ENCODE measurements at places on chromosomes 11 and 22.

DNA sequence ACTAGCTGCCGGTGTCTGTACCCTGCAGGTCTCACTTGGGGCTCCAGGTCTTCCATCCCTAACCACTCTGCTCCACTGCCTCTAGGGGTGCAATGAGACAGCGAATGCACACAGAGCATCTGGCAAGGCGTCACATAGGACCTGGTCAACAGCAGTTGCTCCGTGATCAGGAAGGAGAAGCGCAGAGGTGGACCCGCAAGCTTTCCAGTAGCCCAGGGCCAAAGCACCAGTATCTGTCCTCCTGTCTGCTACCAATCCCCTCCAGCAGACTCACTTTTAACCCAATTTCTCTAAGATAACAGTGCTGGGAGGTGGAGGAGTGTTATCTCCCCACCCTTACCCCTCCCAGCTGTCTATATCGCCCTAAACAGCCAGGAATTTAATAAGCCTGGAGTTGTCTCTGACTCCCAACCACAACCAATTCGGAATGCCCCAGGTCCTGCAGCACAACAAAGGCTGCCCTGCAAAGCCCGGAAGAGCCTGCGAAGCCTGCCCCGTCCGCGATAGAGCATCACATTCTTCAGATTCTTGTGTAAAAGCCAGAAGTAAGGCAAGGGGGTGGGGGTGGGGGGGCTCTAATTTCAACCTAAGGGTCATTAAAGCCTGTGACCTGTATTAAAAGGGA lies 19.3 kb downstream of the MYH9 start:
- no peak for DNase-seq

DNA sequence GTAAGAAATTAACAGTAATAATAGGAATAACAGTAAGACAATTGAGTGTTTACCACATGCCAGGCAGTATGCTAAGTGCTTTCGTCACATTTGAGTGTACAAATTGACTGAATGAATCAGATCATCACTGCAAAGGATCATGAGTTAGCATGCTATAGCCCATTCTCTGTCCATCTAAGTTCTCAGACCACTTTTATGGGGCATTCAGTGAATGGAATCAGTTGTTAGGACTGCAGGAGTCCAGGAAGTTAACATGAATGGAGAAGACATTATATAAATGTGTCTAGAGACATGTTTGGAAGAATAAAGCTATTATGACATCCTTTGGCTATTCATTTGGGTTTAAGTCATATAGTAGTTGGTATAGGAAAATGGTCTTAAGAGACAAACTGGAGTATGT lies 59.9 kb downstream of the NCAM1 start:
- no peak for DNase-seq

- DNase-seq, result no peak
These were observed 1150.6 kb downstream of the DLG2 start for GRCh38 chr11:84476581-84476980.

- no peak for DNase-seq
These were observed 30.0 kb upstream of the FAR1 start for GRCh38 chr11:13638422-13638821.

GRCh38 chr22:45997077-45997776 lies 20.3 kb upstream of the WNT7B start:
- peak; percentile 51 for DNase-seq

DNA sequence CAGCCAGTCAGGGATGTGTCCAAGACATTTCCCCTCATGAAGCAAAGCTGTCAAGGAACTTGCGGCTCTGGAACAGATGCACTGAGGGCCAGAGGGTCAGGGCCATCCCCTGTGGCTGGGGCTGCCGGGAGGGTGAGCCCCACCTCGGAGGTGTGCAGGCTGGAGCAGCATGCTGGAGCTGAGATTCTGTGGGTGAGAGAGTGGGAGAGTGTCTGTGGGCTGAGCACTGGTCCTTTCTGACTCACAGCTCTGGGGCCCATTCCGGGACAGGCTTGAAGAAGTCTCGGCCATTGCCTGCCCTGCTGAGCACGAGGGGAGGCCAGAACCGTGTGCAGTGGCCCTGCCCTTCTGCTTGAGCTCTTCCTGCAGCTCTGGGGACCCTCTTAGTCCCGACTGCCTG lies 2.1 kb downstream of the OMP start:
- no peak for DNase-seq

GRCh38 chr11:19743622-19744021 lies 31.0 kb downstream of the NAV2 start:
- DNase-seq, result no peak

DNA sequence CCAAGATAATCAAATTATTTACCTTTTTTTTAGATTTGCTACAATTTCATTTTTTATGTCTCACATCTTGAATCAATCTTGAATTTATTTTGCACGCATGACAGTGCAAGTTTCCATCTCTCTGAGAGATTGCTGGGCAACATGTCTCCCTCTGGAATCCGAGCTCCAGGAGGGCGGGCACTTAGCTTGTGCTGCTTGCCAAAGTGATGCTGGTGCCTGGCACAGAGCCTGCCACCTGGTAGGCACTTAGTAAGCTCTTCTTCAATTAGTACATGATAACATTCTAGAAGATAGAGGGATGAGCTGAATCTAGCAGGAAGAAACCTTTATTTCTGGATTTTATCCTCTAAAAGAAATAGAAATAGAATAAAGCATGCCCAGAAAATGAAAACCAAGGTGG lies 27.5 kb upstream of the OR9I1 start:
- DNase-seq, result peak; percentile 22

GRCh38 chr11:116124922-116125714 lies 620.9 kb upstream of the CADM1 start:
- DNase-seq, result no peak

GRCh38 chr11:82046778-82047177 lies 686.9 kb downstream of the FAM181B start:
- peak; percentile 1 for DNase-seq

GRCh38 chr11:6472934-6473333 lies 807 bp downstream of the TRIM3 start:
- no peak for DNase-seq

DNA sequence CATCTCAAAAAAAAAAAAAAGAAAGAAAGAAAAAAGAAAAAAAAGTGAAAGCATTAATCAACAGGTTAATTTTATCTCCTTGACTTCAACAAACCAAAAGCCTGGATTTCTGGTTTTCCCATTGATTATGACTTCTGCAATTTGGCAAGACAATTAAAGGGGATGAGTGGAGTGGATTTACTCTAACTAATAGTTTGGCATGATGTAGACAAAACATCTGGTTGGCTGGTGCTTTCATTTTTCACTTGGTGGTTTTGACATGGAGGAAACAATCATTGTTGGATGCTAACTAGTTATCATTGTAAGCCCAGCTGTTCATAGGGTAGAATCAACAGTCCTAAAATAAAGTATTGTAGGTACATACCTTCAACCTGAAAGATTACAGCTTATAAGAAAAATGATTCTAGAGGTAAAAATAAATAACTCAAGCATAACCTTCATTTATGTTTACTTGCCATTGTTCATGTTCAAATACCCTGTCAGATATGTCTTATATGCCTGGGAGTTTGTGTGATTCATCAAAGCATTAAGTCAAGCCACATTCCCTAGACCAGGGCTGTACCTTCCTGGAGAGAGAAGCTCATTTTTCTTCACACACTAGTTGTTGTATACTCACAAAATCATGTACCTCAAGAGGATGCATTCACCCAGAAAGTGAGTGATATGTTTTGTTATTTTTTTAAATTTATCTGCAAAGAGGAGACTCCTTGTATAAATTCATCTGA lies 15.1 kb downstream of the FIBIN start:
- DNase-seq, result no peak

DNA sequence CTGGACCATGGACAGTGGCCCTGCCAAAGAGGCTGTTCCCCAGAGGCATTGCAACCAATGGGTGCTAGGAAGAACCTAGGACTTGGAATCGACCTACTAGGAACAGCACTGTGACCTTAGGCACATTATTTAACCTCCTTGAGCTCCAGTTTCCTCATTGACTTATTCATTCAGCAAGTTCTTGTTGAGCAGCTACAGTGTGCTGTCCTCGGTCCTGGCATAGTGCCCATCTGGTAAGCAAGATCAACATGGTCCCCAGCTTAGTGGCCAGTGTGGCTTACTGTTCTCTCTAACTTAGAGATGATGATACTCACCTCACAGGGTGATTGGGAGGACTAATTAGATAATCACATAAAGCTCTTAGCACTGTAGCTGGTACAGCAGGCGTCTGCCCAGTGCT lies 8.2 kb downstream of the ABCG4 start:
- no peak for DNase-seq

DNA sequence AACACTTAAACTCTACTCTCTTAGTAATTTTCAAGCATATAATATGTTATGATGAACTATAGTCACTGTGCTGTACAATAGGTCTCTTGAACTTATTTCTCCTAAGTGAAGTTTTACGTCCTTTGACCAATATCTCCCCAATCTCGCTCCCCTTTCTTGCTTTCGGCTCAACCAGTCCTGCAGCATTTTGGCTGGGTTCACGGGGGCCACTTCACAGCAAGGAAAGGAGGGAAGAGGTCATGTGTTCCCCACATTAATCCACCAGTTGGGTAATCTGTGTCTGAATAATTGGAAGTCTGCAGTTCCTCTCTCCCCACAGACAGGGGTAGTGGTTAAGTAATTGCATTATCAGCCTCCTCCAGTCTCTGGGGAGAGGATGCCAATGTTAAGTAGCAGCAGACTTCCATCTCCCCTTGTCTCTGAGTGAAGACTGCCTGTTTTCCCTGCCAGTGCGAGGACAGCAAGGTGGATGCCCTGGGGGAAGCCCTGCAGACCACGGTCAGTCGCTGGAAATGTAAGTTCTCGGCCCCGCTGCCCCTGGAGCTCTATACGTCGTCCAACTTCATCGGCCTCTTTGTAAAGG lies 59.2 kb upstream of the CRTAM start:
- DNase-seq, result no peak

DNA sequence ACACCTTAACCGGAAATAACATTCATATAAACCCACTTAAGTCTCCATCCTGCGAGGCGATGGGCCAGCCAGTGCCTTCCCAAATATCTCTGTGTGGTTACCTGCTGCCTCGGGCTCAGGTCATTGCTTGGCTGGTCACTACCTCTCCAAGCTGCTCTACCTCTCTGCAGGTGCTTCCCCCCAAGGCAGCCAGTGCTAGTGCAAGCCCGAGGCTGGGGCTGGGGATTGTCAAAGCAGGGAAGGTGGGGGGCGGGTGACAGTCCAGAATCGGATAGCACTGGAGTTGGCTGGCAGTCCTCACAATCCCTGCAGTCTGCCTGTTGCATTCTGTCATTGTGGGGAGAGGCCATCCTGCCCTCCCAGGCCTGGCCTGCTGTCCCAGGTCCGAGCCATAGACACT lies 11.1 kb downstream of the MCHR1 start:
- DNase-seq, result no peak

DNA sequence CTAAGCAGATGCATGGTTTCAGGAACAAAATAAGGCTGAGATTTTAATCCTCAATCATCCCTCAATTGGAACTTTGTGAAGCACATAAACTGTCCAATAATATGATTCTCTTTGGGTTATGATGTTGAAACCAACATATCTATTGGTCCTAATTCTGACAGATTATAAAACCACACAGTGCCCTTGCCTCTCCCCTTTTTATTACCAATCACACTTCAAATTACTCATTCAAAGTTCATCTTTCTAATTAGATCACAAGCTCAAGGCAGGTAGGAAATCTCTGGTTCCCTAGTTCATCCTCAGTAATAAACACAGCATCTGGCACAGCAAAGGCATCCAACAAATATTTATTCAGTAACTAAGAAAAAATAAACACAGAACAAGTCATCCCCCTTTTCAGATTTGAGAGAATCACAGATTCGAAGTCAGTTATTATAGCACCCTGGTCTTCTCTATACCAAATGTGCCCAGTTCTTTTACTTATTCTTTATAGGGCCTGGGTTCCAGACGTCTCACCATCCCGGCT lies 611.6 kb downstream of the INSC start:
- DNase-seq, result no peak

- no peak for DNase-seq
These were observed 1.8 kb upstream of the TUB start for GRCh38 chr11:8079111-8079675.

- no peak for DNase-seq
These were observed 68.0 kb downstream of the GAB2 start for GRCh38 chr11:78349624-78350023.

DNA sequence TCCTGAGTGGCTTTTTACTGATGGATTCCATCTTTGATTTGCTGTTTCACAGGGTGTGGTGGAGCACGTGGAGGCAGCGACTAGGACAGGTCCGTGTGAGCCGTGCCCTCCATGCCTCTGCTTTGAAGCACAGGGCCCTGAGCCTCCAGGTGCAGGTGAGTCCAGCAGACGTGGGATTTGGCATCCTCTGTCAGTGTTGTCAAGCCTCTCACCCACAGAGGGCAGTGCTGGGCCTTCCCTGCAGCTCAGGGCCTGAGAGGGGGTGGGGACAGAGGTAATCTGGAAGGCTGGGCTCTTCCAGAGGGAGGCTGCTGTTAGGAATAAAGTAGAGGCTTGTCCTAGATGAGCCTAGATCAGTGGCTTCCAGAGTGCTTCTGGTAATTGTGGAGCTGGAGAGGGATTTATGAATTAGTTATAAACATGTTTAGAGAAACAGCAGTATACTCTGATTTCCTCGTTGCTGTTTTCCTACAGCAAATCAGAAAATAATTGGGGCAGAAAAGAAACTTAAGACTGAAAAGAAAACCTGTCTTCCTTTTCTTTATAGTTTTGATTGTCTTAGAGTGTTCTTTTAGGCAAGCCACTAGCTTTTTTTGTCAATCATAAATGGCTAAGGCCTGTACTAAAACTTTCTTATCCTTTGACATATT lies 65.0 kb downstream of the SFI1 start:
- DNase-seq, result peak; percentile 55

DNA sequence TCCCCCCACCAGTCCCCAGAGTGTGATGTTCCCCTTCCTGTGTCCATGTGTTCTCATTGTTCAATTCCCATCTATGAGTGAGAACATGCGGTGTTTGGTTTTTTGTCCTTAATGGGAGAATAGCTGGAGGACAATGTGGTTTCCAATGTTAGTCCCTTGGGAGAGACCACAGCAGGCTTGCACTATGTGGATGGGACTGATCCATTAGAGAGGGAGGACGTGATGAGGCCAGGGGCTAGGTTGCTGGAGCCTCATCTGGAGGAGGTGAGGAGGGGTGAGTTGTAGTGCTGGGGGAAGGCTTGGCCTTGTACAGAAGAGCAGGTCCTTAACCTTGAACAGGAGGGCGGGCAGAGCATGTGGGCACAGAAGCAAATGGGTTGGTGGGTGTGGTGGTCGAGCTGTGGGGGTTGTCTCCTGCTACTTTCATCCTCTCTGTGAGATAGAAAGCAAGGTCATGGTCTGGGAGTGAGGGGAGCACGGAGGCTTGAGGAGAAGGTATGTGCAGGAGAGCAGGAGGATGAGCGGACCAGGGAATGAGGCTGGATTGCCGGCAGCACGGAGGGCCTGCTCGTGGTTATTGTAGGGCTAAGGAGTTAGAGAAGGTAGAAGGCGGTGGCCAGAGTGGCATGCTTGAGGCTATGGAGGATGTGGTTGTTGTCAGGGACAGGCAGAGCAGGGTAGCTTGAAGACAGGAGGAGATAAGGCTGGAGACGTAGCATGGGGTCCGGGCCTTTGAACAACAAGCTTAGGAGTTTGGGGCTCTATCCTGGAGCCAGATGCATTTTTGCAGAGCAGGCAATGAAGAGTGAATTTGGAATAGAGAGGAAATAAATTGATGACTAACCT lies 11.2 kb upstream of the SREBF2 start:
- no peak for DNase-seq
